Transverse colon (tissue), 4 donors: ENCODE measurements at places on chromosomes 6 and 20.

GRCh38 chr6:139114746-139115145, 20.1 kb upstream of the HECA start:
- H3K27me3 ChIP-seq = no peaks in the 10 kb centered on the region
- no peak overlapping the region for H3K27ac ChIP-seq
- no peak overlapping the region for H3K4me3 ChIP-seq
- DNase-seq = no peak
- no peaks in the 10 kb centered on the region for H3K36me3 ChIP-seq

DNA sequence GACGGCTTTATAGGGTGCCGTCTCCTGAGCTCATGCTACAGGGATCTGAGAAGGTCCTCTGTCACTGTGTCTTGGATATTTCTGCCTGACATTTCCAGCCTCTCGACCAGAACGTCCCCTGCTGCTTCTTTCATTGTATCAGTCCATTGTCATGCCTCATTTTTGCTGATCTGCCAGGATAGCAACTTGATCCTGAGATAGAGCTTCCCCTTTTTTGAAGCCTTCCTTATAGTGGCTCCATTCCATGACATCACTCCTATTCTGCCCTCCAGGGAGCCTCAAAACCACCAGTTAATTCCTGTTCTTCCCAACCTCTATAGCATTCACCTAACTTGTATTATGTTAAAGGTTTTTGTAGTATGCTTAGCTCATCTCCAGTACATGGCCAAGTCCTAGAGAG, 431.8 kb upstream of the NOX3 start:
- no peak overlapping the region for H3K4me3 ChIP-seq
- H3K27me3 ChIP-seq = no peaks in the 10 kb centered on the region
- no peaks in the 10 kb centered on the region for H3K36me3 ChIP-seq

DNA sequence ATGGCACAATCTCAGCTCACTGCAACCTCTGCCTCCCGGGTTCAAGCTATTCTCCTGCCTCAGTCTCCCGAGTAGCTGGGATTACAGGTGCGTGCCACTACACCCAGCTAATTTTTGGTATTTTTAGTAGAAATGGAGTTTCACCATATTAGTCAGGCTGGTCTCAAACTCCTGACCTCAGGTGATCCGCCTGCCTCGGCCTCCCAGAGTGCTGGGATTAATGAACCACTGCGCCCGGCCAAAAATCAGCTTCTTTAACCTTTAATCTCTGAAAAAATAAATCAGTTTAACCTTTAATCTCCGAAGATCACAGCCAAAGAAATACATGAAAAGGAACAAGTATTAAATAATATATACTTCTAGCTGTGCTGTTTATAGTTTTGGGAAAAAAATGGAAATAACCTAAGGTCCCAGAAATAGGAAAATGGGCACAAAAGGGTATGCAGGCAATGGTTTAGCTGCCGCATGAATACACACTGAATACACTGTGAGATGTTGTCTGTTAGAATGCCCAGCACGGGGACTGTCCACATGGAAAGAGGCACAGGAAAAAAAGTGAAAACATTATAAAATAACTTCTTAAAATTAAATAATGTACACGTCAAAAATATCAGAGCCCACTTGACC, 1.6 kb downstream of the NQO2 start:
- no peaks in the 10 kb centered on the region for H3K36me3 ChIP-seq
- DNase-seq = no peak
- H3K4me1 ChIP-seq = peaks cover 17% of the 10 kb centered on the region
- no peaks in the 10 kb centered on the region for H3K27me3 ChIP-seq
- no peak overlapping the region for H3K27ac ChIP-seq

- no peaks in the 10 kb centered on the region for H3K27me3 ChIP-seq
- peak; percentile 4 for DNase-seq
- no peak overlapping the region for H3K4me3 ChIP-seq
- peaks cover 15% of the 10 kb centered on the region for H3K4me1 ChIP-seq
- no peak overlapping the region for H3K27ac ChIP-seq
Measured at GRCh38 chr20:41169791-41170351, 32.5 kb downstream of the PLCG1 start.
